ENCODE measurements at places on chromosomes 5 and 9.

- no peak for DNase-seq
Measured at GRCh38 chr9:1098551-1098950, 48.4 kb downstream of the DMRT2 start.

GRCh38 chr5:14239951-14240350 is 96.8 kb downstream of the TRIO start:
- no peak for DNase-seq

GRCh38 chr9:91433180-91433579 is 9.5 kb upstream of the NFIL3 start:
- DNase-seq: no peak

- no peak for DNase-seq
Measured at GRCh38 chr9:31612336-31613030, 772.0 kb upstream of the ACO1 start.

DNA sequence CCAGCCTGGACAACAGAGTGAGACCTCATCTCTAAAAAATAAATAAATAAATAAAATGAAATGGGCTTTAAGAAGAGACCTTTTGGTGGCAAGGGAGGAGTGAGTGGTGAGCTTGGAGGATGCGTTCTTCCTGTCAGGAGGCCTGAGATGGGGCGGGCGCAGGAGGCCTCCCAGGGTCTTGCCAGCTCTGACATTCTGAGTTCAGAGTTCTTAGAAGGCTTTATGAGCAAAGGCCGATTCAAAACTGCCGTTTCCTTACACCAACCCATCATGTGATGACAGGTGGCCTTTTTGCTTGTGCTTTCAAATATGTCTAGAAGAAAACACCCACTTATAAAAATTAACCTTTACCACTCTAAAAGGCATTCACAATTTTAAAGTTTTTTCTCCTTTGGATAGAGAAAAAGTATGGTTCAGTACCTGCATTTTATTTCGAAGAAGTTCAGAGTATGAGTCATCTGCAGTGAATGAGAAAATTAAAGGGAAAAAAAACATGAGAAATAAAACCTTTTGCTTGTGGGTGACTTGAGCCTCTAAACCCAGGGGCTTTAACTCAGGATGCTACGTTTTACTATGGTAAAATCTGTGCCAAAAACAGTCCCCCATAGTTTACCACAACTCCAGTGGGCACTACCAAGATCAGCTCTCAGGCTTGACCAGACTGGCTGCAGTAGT is 157.4 kb upstream of the OTULINL start:
- DNase-seq: peak; percentile 48

- no peak for DNase-seq
Measured at GRCh38 chr5:174273325-174273724, 227.8 kb downstream of the NSG2 start.

DNA sequence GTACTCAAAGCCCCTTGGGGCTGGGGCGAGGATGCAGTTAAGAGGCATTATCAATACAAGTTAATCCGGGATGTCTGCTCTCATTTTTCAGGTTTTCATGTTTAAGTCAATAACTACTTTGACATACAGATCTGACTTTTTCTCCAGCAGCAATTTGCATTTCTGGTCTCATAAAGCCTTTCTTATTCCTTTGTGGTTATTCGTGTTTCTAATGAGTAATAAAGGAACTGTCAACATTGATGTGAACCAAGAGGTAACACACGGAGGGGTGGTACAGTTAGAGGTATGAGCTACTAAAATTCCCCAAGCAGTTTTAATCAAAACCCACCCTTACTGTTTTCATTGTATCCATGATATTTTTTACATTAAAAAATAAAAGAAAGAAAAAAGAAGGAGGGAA is 138.0 kb upstream of the NFIB start:
- DNase-seq: no peak

- no peak for DNase-seq
Measured at GRCh38 chr9:130276121-130276520, 10.6 kb downstream of the HMCN2 start.

- DNase-seq: no peak
Measured at GRCh38 chr9:133564451-133565116, 30.1 kb downstream of the ADAMTSL2 start.

DNA sequence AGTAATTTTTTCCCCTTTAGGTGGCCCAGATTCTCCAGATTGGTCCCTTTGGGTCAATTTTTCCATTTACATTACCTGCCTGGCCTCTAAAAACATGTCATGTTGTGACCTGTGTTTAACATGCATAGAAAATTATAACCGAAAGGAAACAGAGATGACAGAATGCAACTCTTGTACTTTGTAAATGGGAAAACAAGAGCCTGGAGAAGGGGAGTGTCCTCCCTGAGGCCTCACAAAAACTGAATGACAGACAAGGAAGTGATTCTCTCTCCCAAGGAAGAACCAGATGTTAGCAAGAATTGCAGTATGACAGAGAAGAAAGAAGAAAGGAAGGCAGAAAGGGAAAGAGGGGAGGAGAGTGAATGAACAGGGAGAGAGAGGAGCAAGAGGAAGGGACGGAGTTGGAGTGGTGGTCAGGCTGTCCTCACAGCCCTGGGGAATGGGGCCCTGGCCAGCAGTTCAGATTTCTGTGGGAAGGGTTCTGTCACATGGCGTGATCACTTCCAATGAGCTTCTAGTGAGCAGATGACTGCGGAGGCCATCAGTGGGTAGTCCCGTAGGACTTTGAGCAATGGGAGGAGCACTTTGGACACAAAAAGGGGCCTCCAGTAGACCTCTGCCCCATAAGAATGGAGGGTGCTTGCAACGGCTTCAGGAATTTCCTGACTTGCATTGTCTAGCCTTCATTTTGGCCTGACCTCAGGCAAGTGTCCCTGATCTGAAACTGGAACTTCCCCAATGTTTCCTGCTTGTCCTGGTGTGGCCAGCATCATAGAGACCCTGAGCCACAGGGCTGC is 31.6 kb downstream of the ABLIM3 start:
- DNase-seq: no peak

DNA sequence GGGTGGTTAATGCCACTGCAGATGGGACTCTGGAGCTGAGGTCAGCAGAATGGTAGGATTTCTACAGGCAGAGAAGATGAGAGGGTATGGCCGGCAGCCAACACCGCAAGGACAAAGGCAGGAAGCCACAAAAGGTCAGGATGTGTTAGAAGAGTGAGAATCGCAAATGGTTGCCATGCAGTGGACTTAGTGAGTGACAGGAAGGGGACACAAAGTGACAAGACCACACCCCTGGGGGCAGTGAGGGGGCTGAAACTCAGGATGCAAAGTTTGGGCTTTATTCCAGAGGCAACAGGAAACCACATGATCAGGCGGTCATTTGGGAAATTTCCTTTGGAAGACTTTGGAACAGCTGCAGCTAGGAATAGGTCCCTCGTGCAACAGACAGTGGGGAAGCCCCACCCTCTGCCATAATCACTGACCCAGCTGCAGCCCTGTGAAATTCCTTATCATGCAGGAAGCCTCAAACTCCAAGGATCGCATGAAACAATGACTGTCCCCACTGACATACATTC is 14.2 kb upstream of the CCDC180 start:
- no peak for DNase-seq

GRCh38 chr5:150406103-150406722 is 6.5 kb downstream of the CD74 start:
- DNase-seq: no peak

- DNase-seq: no peak
Measured at GRCh38 chr5:149639737-149640136, 58.4 kb downstream of the ARHGEF37 start.

DNA sequence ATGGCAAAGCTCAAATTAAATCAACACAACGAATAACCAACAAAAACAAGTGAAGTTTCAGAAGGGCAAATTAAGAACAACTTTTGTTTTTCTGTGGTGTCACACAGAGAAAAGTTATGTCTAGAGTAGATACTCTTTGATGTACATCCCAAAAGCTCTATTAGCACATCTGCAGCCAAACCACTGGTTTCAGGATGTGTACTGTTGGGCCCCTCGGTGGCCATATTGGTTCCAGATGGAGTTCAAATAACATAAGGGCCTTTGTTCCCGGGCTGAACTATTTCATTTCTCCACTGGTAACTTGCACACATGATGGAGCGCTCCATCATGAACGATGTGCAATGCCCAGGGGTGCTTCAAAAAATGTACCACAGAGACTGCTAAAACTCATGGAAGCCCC is 126.1 kb downstream of the SEMA5A start:
- no peak for DNase-seq

DNA sequence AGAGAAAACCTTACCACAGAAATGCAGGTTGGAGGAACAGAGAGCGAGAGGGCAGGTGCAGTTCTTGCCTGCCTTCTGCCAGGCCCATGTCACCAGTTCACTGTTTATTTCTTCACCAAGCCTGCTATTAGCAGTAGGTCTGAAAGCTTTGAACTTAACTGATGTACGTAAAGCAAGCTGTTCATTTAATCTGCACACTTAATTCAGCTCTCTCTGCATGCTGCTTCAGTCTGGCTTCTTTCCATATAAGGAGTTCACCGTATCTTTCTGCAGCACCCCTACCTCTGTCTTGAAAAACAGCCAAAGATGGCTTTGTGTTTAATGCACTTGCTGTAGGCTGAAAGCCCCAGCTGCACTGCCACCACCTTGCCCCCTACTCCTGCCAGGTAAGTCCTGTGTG is 205.1 kb downstream of the RAB3C start:
- no peak for DNase-seq

DNA sequence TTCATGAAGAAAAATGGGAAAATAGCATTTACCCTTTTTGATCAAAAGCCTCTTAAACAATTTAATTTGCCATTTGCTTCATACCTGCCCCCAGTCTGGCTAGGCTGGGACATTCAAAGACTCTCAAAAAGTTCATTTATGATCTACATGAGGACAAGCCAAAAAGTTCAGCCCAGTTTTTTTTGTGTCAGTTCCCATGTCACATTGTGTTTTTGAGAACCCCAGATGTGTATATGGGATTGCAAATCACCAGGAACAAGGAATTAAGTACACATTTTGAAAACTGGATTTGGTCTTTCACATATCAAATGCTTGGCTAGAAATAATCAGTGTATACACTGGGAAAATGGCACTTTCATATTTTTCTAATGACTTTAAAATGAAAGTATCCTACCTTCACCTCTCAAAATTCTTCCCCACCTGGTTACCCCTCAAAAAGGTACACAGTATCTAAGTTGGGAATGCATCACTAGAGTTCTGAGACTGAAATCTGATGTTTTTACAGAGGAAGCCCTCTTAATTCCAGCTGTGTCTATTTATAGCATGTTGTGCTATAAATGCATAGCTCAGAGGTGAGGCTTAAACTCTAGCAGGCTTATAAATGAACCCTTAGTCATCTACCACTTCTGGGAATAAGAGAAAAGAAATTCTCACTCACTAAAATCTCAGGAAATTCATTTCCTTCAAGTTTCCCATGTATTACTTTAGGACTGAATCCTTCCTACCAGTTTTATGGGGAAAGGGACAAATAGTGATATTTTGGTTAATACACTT is 9.3 kb downstream of the STOM start:
- no peak for DNase-seq

GRCh38 chr5:132268769-132269551 is 11.5 kb downstream of the PDLIM4 start:
- DNase-seq: no peak

Measured in activated naive CD8-positive, alpha-beta T cell treated with anti-CD3 and anti-CD28 coated beads, Interleukin-2, amount 50 U/mL, for 24 hours (primary cell).